ENCODE measurements at places on chromosomes 13 and 19.
A peak's percentile ranks its signal among the peaks of the same experiment; 100 is the strongest.

DNA sequence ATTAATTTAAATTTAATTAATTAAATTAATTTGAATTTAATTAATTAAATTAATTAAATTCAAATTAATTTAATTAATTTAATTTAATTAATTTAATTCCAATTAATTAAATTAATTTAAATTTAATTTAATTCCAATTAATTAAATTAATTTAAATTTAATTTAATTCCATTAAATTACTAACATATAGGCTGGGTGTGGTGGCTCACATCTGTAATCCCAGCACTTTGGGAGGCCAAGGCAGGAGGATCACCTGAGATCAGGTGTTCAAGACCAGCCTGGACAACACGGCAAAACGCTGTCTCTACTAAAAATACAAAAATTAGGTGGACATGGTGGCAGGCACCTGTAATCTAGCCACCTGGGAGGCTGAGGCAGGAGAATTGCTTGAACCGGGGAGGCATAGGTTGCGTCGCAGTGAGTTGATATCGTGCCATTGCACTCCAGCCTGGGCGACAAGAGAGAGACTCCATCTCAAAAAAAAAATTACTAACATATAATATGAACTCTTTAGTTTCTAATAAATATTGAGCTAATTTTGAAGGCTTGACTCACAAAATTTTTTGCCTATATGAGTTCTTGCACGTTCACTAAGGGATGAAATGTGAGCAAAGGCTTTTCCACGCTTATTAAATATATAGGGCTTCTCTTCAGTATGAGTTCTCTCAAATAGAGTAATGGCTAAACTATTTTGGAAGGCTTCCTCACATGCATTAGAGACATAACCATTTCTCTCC, 9.0 kb upstream of the USP29 start:
- no peak for DNase-seq

DNA sequence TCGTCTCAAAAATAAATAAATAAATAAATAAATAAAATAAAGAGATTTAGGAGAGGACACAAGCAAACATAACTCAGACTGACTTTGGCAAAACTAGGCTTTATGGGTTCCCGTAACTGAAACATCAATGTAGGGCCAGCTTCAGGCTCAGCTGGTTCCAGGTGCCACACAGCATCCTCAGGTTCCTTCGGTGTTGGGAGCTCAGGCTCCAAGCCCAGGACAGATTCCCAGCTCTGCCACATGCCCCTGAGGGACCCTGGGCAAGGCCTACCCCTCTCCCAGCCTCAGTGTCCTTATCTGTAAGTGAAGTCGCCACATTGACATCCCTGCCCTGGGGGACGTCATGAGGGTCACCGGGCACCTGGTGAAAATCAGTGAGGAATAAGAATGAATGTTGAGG, 18.7 kb downstream of the MISP start:
- no peak for DNase-seq

DNA sequence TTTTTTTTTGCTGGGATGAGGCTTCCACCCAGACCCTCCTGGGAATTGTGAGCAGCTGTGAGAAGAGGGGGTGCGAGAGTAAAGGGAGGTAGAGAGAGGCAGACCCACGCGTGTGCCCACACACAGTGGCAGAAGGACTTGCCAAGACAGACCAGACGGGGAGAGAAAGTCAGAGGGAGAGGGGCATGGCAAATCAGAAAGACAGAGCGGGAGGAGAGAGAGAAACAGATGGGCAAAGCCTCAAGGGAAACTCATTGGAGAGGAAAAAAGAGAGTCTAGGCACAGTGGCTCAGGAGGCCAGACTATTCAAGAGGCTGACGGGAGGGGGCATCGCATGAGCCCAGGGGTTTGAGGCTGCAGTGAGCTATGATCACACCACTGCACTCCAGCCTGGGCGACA, 17.0 kb downstream of the CATSPERG start:
- no peak for DNase-seq

GRCh38 chr13:50635504-50635903, 208.0 kb downstream of the DLEU7 start:
- no peak for DNase-seq

GRCh38 chr19:48216933-48217332, 38.8 kb downstream of the CARD8 start:
- DNase-seq, result no peak

- no peak for DNase-seq
These were observed 124.3 kb upstream of the GJB6 start for GRCh38 chr13:20356444-20356843.

DNA sequence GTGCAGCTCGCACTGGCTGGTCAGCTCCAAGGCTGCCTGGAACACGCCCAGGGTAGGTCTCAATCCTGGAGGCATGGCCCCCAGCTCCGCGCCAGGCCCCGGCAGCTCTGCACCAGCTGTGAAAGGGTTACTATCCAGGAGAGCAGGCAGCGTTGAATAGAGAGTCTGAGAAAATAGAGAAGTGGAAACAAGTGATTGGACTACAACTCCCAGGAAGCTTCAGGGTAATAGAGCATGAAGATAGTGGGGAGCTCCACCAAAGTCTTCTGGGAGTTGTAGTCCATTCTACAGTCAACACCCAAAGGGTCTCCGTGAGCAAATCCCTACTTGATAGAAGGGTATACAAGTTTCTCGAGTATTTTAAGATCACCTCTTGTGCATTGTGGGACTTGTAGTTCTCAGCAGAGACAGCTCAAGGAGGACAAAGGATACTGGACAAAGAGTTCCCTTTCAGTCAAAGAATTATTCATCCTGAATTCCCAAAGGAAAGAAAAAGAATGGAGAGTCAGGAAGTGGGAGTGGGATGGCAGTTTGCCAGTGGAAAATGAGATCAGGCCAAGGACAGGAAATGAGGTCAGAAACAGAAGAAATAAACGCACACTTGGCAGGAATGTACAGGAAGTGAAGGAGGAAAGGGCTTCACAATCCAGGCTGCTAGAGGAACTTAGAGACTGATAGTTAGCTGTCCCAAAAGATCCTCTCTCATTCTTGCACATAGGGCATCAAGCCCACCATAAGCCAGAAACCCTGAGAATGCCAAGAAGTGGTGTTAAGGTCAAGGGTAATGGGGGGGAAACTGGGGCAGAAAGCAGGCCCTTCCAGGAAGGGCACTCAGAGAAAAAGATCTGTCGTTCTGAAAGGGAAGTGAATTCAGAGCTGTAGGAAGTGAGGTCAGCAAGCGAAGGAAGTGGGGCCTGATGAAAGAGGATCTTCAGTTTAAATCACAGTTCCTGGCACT, 5.5 kb upstream of the MAMSTR start:
- peak; percentile 37 for DNase-seq

GRCh38 chr19:39870171-39870971, 24.2 kb upstream of the FBL start:
- DNase-seq, result no peak

DNA sequence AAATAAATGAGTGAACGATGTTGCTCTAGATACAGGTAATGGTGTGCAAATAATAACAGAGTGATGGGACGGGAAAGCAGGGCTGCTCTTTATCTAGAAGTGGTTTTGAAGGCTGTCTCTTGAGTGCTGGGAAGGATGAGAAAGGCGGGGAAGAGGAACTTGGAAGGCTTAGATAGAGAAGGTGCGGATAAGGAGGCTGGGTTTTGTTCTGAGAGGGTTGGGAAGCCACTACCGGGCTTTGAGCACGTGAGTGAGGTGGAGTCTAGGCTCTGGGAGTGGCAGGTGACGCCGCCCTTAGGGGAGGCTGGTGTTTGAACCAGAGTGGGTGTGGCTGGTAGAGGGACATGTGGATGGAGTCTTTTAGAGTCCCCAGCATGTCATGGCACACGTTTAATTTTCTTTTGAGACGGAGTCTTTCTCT, 811 bp downstream of the ARMC6 start:
- peak; percentile 28 for DNase-seq

GRCh38 chr13:74190999-74191398, 56.8 kb upstream of the KLF12 start:
- no peak for DNase-seq

DNA sequence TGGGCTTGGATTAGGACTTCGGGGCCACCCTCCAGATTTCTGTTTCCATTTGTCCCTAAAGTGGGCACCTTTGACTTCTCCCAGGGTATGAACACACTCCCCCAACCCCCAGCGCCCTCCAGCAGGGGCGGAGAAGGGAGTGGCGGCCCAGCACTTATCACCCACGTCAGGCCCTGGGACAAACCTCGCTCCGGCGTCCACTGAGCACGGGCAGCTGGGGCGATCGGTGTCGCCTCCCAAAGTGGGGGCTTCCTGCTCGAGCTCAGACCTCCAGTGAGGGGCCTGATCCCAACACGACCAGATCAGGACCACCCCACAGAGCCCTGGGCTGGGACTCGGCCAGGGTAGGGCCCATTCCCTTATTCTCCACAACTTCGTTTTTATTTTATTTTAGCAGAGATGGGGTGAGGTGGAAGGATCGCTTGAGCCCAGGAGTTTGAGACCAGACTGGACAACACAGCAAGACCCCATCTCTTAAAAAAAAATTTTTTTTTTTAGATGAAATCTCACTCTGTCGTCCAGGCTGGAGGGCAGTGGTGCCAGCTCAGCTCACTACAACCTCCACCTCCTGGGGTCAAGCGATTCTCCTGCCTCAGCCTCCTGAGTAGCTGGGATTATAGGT, 3.7 kb upstream of the TCF3 start:
- DNase-seq, result no peak

- DNase-seq, result no peak
These were observed 184.3 kb upstream of the TRPC4 start for GRCh38 chr13:38053896-38054295.

DNA sequence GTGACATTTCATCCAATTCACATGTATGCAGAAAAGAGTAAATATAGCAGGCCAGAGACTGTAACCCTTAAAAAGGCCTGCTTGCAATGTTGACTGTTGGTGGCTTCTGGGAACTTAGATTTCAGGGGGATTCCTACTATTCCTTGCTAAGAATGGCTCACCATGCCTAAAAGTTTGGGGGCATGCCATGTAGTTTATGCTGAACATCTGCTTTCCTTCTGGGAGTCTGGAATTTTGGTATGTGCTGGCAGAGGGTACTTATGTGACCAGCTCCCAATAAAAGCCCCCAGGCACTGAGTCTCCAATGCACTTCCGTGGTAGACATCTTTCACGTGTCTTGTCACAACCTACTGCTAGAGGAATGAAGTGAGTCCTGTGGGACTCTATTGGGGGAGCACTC, 88.4 kb upstream of the PCDH8 start:
- no peak for DNase-seq

DNA sequence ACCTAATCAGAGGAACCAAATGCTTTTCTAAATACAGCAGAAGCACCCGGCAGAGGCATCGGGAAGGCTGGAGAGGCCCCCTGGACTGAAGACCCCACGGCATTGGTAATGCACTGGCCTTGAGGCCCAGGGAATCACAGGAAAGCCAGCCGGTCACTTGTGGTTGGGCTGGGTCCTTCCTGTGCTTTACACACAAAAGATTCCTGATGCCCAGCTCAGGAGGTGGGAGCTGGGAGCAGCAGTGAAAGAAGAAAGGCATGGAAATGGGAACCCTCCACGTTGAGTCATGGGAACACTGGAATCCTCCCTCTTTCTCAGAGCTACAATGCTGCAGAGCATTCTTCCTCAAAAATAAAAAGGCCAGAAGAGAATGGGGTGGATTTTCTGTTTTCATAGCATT, 126.4 kb downstream of the TNFRSF19 start:
- DNase-seq, result no peak

- DNase-seq, result no peak
These were observed 40.2 kb downstream of the CARS2 start for GRCh38 chr13:110665491-110666254.

DNA sequence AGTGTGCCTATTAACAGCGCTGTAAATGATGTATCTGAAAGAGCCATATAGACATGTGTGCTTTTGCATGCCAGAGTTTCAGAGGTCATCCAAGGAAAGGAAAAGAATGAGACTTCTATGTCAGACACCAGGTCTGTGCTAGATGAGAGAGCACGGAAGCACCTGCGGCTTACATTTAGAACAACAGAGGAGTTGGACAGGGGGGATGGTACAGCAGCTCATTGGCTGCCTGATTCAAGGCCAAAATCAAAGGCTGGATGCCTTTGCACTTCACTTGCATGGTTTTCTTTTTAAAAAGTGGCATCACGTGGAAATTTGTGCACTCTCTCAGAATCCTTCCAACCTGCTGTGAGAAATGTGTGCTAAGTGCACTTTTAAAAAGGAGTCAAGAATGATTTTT, 32.8 kb upstream of the AMER2 start:
- no peak for DNase-seq

- DNase-seq, result no peak
These were observed 4.8 kb upstream of the GJA3 start for GRCh38 chr13:20165417-20166257.

- DNase-seq, result no peak
These were observed 49.0 kb upstream of the OXGR1 start for GRCh38 chr13:97043302-97043701.

- no peak for DNase-seq
These were observed 5.0 kb downstream of the RBM42 start for GRCh38 chr19:35633727-35634440.

DNA sequence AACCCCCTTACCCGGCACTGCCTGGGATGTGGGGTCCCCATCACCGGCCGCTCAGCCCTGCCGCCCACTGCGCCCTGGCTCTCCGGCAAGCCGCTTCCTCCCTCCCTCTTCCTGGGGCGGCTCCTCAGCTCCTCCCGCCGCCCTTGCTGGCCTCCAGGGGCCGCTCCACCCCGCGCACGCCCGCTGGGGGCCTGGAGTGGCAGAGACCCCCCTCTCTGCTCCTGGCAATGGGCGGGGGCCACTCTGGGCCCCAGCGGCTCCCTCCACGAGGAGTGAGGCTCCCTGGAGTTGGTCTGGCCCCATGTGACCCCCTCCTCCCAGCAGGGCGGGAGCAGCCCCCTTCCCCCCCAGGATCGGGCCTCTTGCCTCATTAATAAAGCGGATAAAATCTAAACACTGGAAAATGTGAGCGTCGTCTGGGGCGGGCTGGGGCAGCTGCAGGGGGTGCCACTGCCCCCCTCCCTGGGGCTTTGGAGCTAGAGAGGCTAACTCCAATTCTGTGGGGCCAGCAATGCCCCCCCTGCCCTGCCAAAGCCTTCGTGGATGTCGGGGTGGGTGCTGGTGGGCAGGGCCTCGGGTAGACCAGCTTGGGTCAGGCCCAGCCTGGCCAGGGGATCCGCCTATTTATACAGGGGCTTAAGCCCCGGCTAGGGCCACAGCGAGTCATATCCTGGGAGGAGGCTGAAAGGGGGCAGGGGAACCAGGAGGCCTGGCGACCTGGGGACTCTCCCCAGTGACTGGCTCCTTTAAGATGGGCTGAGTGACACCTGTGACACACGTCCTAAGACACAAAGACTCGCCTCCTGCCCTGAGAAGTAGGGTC, at the start of gene PTGER1:
TSS of gene PTGER1 (minus strand) at position 104 of the 823 bp plus-strand sequence. CDS start 1,034 bp downstream, outside the sequence.
- DNase-seq, result no peak

DNA sequence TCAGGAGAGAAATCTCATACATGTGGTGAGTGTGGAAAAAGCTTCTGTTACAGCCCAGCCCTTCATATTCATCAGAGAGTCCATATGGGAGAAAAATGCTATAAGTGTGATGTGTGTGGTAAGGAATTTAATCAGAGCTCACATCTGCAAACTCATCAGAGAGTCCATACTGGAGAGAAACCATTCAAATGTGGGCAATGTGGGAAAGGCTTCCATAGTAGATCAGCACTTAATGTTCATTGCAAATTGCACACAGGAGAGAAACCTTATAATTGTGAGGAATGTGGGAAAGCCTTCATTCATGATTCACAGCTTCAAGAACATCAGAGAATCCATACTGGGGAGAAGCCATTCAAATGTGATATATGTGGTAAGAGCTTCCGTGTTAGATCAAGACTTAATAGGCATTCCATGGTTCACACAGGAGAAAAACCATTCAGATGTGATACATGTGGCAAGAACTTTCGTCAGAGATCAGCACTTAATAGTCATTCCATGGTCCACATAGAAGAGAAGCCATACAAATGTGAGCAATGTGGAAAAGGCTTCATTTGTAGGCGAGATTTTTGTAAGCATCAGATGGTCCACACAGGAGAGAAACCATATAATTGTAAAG, 15.2 kb downstream of the ZNF221 start:
- no peak for DNase-seq

All from naive thymus-derived CD8-positive, alpha-beta T cell (primary cell).